ENCODE measurements at places on chromosomes 13 and 19.
A peak's percentile ranks its signal among the peaks of the same experiment; 100 is the strongest.

DNA sequence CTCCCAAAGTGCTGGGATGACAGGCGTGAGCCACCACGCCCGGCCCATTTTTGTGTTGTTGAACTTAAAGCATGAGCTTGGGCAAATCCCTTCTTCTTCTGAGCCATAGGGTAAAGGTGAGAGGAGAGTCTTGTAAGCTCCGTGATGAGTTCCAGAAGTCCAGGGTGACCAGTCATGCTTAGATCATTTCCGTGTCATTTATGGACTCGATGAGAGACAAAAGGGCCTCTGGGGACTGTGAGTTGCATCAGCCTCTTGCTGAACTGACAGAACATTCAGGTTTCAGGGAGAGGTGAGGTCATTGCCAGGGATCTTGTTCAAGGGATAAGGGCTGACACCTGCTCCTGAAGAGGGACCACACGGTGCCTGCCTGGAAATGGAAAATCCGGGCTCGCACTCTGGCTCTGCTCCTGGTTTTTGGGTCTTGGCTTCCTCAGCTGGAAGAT, 53.6 kb downstream of the GADD45B start:
- DNase-seq, result peak; percentile 94

- DNase-seq, result peak; percentile 81
These were observed 15.0 kb upstream of the EPSTI1 start for GRCh38 chr13:43006893-43007631.

DNA sequence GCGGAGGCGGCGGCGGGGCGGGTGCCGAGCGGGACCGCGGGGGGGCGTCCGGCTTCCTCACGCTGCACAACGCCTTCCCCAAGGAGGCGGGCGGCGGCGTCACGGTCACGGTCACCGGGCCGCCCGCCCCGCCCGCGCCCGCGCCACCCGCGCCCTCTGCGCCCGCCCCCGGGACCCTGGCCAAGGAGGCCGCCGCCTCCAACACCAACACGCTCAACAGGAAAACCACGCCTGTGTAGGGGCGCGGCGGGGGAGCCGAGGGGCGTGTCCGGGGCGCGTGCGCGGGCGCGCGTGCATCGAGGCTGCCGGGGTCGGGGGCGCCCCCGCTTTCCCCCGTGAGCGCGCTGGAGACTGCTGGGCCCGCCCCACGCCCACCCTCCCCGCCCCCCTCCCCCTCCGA, 8.8 kb upstream of the CACNG6 start:
- no peak for DNase-seq

DNA sequence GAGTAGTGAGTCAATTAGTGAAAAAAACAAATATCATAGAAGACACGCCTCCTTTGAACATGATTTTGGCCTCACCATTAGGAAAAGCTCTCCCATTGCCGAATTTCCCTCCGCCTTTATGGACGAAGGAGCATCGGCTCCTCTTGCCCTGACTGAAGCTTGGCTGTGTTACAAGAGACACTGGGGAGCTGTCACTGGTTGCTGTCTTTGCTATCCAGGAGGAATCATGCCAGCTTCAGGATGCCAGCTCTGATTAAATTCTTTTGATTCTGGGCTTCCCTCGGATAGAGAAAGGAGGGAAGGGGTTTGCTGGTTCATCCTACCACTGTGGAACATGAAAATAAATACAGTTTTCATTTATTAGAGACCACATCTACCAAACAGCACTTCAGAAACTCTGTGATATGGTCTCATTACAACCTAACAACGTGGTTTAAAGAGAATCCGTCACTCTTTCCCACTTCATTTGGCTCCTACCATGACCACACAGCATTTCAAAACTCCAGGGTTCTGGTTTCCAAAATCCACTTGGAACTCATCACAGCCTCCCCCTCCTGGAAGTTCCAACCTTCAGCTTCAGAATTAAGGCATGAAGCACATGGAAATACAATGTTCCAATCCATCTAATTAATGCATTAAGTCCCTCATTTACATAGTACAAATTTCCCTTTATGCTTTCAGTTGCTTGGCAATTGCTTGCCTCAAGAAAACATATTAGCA, 446.0 kb downstream of the EFNB2 start:
- DNase-seq, result no peak

- DNase-seq, result no peak
These were observed 14.2 kb downstream of the ONECUT3 start for GRCh38 chr19:1767464-1767933.
